ENCODE measurements at places on chromosomes 3 and 15. TPM values are rescaled to one million over a fixed set of nuclear protein-coding genes. Genes with fewer than 3 reads are reported as not detected.
A peak's percentile ranks its signal among the peaks of the same experiment; 100 is the strongest.

GRCh38 chr15:82966671-82967071 is 14.2 kb upstream of the HOMER2 start:
- no peak for DNase-seq

- no peak for DNase-seq
Observed at GRCh38 chr3:116102037-116102436, 343.2 kb downstream of the LSAMP start.

DNA sequence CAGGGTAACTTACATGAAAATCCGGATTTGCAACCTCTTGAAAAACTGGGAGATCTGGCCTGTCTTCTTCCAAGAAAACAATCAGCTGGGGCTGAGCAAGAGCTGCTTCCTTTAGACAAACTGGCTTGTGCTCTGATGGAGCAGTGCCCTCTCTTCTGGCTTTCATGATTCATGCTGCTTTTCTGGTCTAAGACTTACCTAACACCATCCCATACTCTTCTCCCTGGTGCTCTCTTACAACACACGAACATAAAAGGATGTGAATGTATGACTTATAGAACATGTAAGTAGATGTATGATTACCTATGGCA is 9.9 kb downstream of the TJP1 start:
- DNase-seq = no peak

GRCh38 chr15:52010633-52011595 is 8.1 kb upstream of the MAPK6 start:
- peak; percentile 83 for DNase-seq

DNA sequence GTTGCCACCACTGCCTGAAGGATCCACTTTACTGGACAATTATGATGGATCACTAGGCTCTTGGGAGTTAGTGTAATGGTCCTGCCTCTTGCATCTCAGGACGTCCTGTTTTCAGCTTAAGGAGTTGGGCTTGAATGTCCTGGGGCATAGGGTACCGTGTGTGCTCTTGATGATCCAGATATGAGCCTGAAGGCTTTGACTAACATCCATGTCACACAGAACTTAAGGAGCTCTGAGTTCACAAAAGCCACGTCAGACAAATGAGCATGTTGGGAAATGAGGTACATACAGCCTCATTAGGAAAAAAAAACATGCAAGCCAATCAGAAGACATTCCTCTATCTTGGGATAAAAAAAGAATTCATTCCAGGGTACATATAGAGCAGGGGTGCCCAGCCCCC is 40.8 kb downstream of the CA12 start:
- DNase-seq = no peak

DNA sequence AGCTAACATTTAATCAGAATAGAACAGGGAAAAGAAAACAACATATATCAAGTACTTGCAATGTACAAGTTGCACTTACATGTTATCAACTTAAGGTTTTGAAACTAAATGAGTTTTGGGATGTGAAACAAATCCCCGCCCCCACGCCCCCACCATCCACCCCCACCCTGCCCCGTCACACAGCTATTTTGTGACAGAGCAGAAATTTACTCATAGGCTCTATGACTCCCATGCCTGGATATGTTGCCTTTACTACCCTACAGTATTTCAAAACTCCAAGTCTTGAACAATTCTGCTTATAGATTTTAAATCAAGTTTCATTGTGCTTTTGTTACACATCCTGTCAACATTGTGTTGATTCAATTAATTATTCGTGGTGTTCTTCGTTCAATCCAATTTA is 18.1 kb upstream of the IL1RAP start:
- no peak for DNase-seq

DNA sequence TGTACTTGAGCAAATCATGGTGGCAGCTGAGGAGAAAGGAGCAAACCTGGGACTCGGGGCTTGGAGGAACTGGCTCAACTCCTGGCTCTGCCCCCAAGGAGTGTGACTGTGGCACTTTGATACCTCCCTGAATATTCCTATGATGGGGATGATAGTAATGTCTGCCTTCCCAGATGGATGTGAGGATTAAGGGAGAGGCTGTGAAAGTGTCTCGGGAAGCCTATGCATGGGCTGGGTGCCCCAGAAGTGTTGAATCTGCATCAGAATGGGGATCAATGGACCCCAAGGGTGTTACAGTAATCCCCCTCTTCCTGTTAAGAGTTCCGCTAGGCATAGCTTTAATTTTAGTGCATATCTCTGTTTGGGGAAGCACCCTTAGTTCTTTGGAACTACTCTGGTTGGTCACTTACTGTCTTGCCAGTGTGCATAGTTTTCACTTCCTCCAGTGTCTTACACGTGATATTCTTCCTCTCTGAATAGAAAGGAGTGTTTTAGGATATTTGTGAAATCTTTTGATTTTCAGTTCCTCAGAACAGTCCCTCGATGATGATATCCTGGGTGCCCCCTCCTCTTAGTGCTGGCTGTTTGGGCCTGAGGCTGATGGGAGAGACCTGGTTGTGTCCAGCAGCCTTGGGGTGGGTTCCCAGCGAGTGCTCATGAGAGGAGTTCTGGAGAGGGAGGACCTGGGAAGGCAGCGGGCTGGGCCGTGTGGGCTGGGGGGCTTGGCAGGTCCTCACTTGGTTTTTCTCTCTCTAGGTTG is 97.5 kb downstream of the CHDH start:
- no peak for DNase-seq

The RTP4 gene
- 3.1 TPM for total RNA-seq

The TMCC1 gene
- 11.4 TPM for total RNA-seq
